ENCODE measurements at places on chromosomes 16 and 17. TPM values are rescaled to one million over a fixed set of nuclear protein-coding genes. Genes with fewer than 3 reads are reported as not detected.

- DNase-seq = no peak
Measured at GRCh38 chr17:6279659-6280058, 155.3 kb downstream of the AIPL1 start.

DNA sequence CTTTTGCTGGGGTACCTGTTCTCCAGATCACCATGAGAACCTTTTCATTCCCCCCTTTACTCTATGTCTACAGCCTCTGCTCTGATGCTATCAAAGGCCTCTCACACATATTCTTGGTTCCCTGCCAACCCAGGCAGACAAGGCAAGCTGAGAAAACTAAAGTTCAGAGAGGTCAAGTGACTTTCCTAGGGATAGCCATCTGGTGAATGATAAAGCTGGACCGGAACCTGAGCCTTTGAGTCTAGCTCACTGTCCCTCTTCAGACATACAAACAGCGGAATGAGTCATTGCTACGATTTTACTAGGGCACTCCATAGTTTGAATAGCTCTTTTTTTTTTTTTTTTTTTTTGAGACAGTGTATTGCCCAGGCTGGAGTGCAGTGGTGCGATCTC lies 73.3 kb downstream of the XYLT1 start:
- DNase-seq = no peak

GRCh38 chr16:4160658-4161430 lies 44.6 kb upstream of the ADCY9 start:
- DNase-seq = peak; percentile 44

MMP2 gene
- not detected for polyA plus RNA-seq

DNA sequence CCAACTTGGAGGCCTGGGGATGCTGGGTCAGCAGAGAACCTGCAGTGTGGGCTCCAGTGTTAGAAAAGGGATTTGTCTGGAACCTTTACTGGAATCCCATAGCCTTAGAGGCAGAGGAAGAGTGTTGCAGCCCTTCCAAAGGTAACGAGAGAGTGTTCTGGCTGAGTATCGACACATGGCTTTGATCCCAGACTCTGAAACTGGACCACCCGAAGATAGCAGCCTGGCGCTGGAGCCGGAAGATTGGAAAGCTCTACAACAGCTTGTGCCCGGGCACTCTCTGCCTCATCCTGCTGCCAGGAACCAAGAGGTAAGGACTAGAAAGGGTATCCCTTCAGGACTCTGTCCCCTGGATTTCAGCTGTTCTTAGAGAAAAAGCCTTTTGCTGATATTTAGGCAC lies 39.7 kb downstream of the REXO5 start:
- no peak for DNase-seq

DNA sequence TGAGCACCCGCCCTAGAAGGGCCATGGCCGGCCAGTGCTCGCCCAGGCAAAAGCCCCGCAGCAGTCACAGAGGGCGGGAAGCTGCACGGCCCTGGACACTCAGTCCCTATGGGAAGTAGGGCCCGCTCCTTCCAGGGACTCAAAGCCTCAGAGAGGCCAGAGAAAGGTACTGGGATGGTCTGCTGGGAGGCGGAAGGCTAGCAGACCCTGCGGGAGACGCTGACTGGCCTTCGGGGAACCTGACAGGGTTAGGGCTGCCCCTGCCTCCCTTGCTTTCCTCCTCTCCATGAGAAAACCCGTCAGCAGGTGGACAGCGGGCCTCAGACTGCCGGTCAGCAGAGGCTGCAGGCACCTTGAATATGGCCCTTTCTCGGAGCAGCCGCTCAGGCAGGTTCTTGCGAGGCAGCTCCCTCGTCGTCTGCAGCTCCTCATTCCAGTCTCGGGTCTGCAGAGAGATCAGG lies 11.5 kb downstream of the CLUH start:
- DNase-seq = no peak

CD300A gene
- 213 TPM for polyA plus RNA-seq

DNA sequence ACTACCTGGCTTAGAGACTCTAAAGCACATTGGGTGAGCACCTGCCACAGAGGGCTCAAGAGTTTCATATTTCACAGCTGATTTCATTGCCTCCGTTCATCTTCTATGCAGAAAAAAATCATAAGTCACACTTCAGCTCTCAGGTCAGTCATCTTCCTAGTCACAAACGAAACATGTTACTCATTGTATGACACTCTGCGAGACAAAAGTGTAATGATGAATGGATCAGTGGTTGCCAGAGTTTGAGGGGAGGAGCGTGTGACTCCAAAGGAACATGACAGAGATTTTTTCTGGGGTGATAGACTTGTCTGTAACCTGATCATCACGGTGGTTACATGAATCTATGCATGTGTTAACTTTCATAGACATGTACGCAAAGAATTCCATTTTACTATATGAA lies 195.2 kb upstream of the CNTNAP4 start:
- no peak for DNase-seq

ATP2A3 gene
- 48.9 TPM for polyA plus RNA-seq

CCL3 gene
- 161 TPM for polyA plus RNA-seq

CDH3 gene
- polyA plus RNA-seq = not detected

TNFRSF13B gene
- 0.10 TPM for polyA plus RNA-seq

HEATR9 gene
- polyA plus RNA-seq = not detected

DNA sequence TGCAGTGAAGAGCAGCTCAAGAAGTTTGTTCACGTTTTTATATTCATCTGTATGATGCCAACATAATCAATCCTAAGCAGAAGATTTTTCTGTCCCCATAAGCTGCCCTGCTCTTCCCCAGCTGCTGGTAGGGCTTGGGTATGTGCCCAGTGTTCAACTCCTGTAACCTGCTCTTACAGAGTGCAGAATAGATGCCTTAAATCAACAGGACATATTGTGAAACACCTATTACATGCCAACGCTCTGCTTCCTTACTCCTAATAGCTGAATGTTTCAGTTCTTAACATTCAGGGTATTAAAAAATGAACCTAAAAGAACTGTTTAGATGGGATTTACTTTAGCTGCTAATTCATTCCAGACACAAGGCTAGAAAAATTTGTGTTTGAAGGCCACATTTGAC lies 190.9 kb downstream of the HS3ST3A1 start:
- DNase-seq = no peak

ST6GALNAC2 gene
- 11.8 TPM for polyA plus RNA-seq

GRCh38 chr17:6894206-6894528 lies 62.6 kb upstream of the TEKT1 start:
- no peak for DNase-seq

DNA sequence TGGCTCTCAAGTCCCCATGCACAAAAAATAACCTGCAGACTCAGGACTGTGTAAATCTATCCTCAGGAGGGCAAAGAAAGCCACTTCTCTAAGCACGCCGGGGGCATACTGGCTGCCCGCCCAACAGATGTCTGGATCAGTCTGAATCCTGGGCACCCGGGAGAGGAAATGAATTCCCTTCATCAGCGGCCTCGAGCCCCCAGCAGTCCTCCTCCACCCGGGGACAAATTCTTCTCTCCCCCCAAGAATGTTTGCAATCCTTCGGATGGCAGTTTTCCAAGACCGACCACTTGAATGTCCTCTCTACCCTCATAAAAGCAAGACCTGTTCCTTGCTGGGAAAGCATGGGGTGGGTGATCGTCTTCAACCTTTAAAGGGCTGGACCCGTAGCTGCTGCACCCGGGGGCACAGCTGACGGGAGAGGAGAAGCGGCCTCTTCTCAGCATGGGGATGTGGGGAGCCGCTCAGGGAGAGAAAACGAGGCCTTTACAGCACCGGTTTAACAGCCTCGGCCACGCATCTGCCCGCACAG lies 9.4 kb upstream of the MAP2K3 start:
- no peak for DNase-seq

- no peak for DNase-seq
Measured at GRCh38 chr17:3722716-3723115, 987 bp upstream of the HASPIN start.

TMEM114 gene
- not detected for polyA plus RNA-seq

AATK gene
- polyA plus RNA-seq = 18.5 TPM

DNA sequence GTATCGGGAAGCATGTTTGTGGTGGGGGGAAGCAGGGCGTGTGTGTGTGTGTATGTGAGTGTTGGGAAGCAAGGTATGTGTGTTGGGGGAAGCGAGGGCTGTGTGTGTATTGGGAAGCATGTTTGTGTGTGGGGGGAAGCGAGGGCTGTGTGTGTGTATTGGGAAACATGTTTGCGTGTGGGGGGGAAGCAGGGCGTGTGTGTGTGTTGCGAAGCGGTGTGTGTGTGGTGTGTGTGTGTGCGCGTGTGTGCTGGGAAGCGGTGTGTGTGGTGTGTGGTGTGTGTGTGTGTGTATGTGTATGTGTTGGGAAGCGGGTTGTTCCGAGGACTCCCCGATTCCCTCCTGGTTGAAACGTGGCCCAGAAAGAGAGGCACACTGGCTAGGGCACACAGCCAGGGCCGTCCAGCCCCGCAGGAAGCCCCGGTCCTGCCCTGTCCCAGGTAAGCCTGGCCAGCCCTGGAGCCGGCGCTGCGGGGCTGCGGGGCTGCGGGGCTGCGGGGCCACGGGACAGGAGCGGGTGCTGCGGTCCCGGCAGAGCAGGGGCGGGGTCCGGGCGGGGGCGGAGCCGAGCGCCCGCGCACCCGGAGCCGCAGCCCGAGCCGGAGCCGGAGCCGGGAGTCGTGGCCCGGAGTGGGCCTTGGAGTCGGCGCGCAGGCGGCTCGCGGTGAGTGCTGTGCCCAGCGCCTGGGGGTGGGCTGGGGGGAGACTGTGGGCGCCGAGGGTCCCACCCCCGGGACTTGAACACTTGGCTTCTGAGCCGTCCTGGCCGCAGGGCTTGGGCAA lies at the start of gene NOD2:
TSS of gene NOD2 (plus strand) at position 608 of the 783 bp plus-strand sequence. CDS start 5,890 bp downstream, outside the sequence.
- DNase-seq = peak; percentile 33
